ENCODE measurements at places on chromosomes 7 and 10.

DNA sequence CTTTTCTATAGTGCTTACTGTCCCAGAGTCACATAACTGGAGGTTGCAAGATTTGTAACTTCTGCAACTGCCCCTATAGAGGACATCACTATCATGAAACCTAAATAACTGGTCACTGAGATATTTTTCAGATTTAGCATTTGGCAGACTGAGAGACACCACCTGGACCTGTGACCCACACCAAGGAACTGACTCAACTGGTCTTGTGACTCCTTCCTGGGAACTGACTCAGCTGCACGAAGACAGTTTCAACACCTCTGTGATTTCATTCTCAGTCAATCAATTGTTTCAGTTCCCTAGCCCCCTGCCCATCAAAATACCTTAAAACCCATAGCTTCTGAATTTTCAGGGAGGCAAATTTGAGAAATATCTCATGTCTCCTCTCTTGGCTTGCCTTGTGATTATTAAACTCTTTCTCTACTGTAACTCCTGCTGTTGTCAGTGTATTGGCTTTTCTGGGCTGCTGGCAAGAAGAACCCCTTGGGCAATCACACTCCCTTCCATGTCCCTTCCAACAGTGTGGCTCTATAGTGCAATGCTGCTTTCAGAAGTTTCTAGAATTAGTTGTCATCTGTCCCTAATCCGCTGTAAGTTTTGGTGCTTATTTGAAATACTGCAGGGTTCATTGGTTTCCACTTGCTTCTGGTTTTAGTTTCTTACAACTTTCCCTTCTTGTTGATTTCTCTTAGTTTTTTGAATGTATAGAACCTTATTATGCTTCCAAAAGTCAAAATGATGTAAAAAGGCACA is 127.8 kb upstream of the ADCY1 start:
- H3K27me3 ChIP-seq: no peaks in the 10 kb centered on the region
- DNase-seq: no peak
- no peak overlapping the region for H3K4me3 ChIP-seq
- H3K4me1 ChIP-seq: no peaks in the 10 kb centered on the region
- H3K27ac ChIP-seq: no peak overlapping the region

- H3K27ac ChIP-seq: no peak overlapping the region
- no peak for DNase-seq
- no peaks in the 10 kb centered on the region for H3K27me3 ChIP-seq
- H3K4me1 ChIP-seq: no peaks in the 10 kb centered on the region
- no peak overlapping the region for H3K4me3 ChIP-seq
Measured at GRCh38 chr10:61950449-61951143, 49.1 kb downstream of the ARID5B start.

DNA sequence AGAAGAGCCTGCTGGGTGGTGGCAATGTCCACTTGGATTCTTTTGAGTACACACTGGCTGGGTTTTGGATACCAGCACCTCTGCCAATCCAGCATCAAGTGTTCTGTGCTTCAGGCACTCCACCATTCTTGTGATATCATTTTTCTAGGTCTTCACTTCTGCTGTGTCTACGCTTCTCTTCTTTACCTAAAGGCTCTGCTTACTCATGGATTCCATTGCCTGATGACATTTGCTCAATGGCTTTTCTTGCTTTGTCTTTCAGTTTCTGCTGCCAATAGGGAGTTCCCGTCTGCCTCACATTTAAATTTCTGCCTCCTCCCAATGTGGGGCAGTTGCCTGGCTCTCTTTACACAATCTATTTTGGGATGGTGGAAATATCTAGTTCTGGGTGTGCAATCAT is 12.7 kb upstream of the PAPSS2 start:
- no peaks in the 10 kb centered on the region for H3K4me1 ChIP-seq
- H3K27ac ChIP-seq: no peak overlapping the region
- no peak overlapping the region for H3K4me3 ChIP-seq
- no peaks in the 10 kb centered on the region for H3K36me3 ChIP-seq

DNA sequence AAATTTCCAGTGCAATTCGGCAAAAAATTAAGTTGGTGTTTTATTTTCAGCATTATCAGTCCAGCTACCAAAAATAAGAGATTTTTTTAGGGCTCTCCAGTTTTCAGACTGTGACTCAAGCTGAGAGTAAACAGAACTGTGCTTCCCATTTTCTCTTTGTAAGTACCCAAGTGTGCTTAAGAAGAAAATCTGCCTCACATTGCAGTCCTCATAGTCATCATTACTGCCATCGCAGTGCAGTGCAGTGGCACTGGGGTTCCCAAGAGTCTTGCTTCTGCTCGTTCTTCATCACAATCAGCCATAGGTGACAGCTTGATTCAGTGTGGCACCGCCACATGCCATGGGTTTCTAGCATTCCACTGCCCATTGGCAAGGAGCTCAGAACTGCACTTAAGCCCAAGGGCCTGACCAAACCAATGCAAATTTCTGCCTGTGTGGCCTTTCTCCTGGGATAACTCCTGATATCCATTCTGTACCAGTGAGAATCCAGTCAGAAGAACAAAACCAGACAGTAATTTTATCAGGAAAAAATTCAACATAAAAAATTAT is 25.6 kb upstream of the ERCC6 start:
- no peak overlapping the region for H3K4me3 ChIP-seq
- H3K36me3 ChIP-seq: no peaks in the 10 kb centered on the region
- no peaks in the 10 kb centered on the region for H3K27me3 ChIP-seq
- H3K4me1 ChIP-seq: no peaks in the 10 kb centered on the region
- no peak overlapping the region for H3K27ac ChIP-seq

DNA sequence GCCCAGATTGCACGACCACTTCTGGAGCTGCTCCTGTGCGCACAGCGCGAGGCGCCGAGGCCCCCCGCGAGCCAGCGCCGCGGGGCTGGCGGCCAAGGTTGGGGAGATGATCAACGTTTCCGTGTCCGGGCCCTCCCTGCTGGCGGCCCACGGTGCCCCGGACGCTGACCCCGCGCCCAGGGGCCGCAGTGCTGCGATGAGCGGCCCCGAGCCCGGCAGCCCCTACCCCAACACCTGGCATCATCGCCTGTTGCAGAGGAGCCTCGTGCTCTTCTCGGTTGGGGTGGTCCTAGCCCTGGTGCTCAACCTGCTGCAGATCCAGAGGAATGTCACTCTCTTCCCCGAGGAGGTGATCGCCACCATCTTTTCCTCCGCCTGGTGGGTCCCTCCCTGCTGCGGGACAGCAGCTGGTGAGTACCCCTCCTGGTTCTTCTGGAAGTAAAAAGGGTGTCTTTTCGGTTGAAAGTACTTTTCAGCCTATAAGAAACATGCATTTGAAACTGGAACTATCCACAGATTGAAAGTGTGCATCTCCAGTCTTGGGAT is 683 bp downstream of the INSIG1 start:
- no peaks in the 10 kb centered on the region for H3K36me3 ChIP-seq
- peak overlapping the region; percentile 78 for H3K27ac ChIP-seq
- H3K27me3 ChIP-seq: no peaks in the 10 kb centered on the region
- peak overlapping the region; percentile 73 for H3K4me3 ChIP-seq
- H3K4me1 ChIP-seq: peaks cover 22% of the 10 kb centered on the region

DNA sequence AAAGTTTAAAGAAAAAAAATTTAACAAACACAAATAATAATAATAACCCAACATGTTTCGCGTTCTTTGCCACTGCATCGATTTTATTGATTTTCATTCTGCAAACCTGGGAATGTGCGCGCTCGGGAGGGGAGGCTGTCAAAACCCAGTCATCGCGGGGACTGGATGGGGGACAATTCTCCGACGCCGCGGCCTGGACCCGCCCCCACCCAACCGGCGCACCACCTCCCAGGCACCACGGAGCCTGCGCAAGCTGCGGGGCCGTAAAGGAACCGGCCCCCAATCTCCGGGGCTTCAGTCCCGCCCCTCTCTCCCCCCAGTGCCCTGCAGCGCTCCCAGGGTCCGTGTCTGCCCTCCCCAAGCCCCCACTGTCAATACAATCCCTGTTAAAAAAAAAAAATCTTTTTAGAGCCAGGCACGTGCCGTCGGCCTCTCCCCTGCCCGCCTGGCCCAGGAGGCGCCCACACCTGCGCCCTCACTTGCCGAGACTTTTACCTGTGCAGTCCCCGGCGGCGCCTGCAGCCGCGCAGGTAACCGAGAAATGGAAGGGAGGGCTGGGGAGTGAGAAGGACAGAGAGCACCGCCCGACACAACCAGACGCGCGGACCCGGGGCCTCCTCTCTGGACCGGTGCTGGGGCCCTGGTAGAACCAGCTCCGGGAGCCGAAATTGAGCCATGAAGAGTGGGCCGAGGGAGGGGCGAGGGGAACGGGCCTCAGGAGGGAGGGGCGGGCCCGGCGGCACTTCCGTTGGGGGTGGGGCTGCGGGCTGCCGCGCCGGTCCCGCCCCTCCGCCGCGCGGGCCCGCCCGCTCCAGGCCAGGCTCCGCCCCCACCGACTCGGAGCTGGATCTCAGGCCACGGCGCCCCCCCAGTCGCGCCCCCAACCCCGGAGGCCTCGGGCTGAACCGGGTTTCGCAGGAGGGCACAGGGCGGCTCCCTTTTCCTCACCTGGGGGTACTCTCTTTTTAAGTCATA is 7.6 kb upstream of the ZNF503 start:
- H3K27ac ChIP-seq: no peak overlapping the region
- H3K4me3 ChIP-seq: peak overlapping the region; percentile 46
- H3K4me1 ChIP-seq: no peaks in the 10 kb centered on the region
- DNase-seq: peak; percentile 33
- H3K36me3 ChIP-seq: no peaks in the 10 kb centered on the region

DNA sequence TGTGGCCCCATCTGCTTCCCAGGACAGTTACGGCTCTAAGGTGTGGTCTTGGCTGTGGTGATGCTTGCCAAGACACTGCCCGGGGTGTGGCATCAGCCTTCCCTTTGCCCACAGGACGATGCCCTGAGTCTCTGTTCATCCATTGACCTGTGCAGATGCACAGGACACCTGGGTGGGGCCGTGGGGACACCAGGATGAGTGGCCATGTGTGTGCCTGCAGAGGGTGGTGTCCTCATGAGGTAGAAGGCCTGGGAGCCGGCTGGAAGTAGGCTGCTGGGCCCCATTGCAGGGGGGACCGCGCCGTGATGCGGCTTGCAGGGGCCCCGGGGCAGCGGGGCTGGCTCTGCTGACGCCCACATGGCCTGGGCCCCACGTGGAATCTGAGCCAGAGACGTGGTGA is 22.4 kb upstream of the PWWP2B start:
- H3K36me3 ChIP-seq: no peaks in the 10 kb centered on the region
- H3K4me1 ChIP-seq: peaks cover 9% of the 10 kb centered on the region
- DNase-seq: no peak

DNA sequence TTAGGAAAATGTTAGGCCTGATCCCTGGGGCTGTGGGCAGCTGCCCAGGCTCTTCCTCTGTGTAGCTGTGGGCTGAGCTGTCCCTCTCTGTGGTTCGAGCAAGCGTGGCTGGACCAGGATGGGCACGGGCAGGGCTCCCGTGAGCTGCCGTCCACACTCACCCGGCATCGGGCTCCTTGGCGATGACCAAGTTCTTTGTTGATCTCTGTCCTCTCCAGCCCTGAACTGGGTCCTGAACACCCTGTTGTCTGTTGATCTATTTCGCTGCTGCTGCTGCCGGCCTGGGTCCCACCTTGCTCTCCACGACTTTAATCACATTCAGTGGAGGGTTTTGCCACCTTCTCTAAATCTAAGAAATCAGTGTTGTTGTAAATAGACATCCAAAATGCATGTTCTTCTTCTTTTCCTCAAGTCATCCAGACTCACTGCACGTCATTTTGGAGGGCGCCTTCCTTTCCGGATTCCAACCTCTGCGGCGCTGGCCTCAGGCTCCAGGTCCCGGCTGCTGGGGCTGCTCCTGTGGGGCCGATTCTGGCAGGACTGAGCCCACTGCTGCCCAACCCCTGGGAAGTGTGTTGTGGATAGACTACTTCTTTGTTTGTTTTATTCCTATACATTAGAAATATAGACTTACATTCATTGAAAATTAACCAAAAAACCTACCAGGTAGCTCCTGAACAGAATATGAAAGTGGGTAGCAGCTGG is 100.6 kb downstream of the DYNC2I1 start:
- H3K27me3 ChIP-seq: no peaks in the 10 kb centered on the region
- no peaks in the 10 kb centered on the region for H3K36me3 ChIP-seq
- peaks cover 7% of the 10 kb centered on the region for H3K4me1 ChIP-seq
- DNase-seq: no peak

All from naive thymus-derived CD4-positive, alpha-beta T cell (primary cell).